ENCODE measurements at places on chromosomes 6 and 20.

DNA sequence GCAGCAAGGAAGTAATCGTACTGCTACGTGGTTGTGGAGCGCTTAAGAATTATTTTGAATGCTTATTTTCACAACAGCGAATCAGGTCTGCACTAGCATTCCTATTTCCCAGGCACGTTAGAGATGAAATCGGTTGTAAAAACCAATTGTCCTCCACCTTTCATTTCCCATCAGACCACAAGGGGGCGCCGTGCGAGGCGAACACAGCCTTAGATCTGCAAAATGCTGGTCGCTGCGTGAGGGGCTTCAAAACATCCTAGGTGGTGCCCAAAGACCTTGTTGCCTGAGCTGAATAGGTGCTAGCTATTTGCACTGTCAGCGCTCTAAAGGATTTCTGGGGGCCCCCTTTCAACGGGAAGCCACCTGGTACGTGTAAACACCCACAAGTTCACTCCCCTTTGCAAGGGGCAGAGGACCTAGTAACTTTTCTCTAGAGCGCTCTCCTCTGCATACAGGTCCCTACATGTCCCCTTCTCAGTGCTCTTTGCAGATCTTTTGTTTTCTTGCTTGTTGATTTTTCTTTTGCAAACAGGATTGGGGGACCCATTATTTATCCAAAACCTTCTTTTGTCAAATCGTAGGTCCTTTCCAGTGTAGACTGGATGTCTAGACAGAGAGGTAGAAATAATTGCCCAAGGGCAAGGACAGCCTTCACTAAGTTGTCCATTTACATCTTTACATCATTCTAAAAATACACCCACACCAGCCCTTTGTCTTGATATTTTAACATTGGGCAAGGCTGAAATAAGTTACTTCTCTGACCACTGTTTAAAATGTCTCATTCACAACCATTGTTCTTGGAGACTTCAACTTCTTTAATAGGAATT lies 59.8 kb downstream of the NEDD9 start:
- H3K27me3 ChIP-seq: no peaks in the 10 kb centered on the region
- H3K4me3 ChIP-seq: no peak overlapping the region
- H3K36me3 ChIP-seq: no peaks in the 10 kb centered on the region
- H3K27ac ChIP-seq: no peak overlapping the region
- no peaks in the 10 kb centered on the region for H3K4me1 ChIP-seq

- no peak for DNase-seq
- no peaks in the 10 kb centered on the region for H3K36me3 ChIP-seq
- H3K27ac ChIP-seq: no peak overlapping the region
- H3K4me3 ChIP-seq: no peak overlapping the region
These were observed 47.3 kb upstream of the TNFAIP3 start for GRCh38 chr6:137819740-137820139.

- DNase-seq: no peak
- H3K36me3 ChIP-seq: no peaks in the 10 kb centered on the region
- H3K4me1 ChIP-seq: no peaks in the 10 kb centered on the region
- H3K27ac ChIP-seq: no peak overlapping the region
These were observed 50.2 kb upstream of the REV3L start for GRCh38 chr6:111533087-111533784.

DNA sequence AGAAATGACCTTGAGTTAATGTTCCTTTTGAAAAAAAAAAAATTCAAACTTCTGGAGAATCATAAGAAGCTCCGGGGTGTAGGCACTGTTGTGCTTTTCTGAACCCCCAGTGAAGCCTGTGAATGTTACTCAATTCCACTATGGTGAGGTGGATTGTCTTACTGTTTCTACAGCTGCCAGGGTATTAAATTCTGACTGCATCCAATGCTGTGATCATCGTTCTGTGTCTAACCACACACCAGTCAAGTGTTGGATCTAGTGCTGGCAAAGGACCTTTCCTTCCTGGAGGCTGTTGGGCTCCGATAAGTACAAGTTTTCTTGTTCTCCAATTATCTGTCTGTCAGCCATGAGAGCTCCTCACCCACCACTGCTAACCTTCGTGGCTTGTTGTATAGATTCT lies 162.0 kb upstream of the EPHA7 start:
- DNase-seq: no peak
- no peaks in the 10 kb centered on the region for H3K4me1 ChIP-seq
- no peaks in the 10 kb centered on the region for H3K27me3 ChIP-seq
- no peak overlapping the region for H3K4me3 ChIP-seq
- H3K36me3 ChIP-seq: no peaks in the 10 kb centered on the region
- H3K27ac ChIP-seq: no peak overlapping the region

GRCh38 chr20:58655328-58656107 lies 4.4 kb downstream of the STX16 start:
- H3K4me3 ChIP-seq: no peak overlapping the region
- peaks cover 18% of the 10 kb centered on the region for H3K36me3 ChIP-seq
- no peak for DNase-seq

DNA sequence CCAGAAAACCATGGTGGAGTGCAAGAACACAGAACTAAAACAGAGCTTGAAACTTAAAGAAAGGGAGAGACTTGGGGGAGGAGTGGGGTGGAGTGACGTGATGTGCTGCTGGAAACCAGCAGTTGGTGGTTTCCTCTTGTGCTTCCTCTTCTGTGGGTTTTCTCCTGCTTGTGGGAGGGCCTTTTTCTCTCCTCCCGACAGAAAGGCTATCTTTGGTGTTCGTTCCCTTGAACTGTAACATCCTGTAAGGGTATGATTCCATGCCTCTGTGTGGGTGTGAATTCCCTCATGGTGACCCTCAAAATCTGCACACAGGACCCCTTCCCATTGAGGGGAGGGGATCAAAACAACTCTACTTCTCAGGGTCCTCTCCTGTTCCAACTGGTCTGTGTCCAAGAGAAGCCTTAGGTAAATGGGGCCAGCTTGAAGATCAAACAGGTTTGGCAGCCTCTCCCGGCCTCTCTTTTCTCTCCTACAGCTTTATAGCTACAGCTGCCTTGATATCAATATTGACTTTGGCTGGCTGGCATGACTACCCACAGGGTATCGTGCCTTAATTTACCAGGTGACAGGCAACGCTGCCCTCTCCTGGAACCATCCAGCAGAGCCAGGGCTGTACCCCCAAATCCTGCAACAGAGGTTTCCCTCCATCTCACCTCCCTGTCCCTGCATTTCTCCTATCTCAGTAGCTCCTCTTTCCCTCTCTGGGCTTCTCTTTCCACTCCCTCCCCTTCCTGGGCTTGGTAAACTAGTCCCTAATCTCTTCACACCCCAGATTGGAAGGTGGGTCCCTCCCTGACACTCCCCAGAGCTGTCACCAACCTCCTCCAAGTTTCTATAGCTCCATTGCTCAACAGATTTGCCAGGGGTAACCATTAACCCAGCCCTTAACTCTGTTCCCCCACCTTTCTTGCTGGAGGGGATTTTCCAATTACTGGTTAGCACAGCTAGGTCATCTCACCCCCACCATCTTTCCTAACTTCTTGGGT lies 1.5 kb upstream of the MSH5 start:
- no peaks in the 10 kb centered on the region for H3K27me3 ChIP-seq
- H3K4me1 ChIP-seq: peaks cover 44% of the 10 kb centered on the region
- peak; percentile 78 for DNase-seq
- H3K36me3 ChIP-seq: peaks cover 22% of the 10 kb centered on the region
- H3K4me3 ChIP-seq: peak overlapping the region; percentile 44
- H3K27ac ChIP-seq: peak overlapping the region; percentile 79

DNA sequence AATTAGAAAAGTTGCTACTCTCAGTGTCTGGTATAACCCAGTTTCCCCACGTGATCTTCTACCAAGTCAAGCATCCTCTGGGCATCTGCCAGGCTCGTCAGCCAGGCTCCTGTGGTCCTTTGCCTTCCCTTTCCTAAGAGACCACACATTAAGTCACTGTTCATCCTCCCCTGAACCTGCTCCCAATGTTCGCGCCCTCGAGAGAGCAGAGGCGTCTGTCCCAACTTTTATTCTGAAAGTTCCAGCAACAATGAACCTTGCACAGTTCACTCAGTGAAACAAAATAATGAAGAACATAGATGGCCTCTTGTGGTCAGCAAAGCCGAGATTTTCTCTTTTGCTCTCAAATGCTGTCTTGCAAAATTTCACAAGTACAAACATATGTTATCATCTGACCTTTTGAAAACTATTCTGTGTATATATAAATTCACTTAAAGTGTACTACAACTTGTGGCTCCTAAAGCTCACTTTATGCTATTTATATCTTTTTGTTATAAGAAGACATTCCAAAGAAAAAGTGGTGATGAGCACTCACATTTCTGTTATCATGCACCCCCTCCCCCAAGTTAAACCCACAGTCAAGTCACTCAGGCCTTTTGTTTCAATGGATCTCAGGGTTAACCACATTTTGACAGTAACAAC lies 39.2 kb upstream of the NHSL1 start:
- H3K4me1 ChIP-seq: no peaks in the 10 kb centered on the region
- H3K4me3 ChIP-seq: no peak overlapping the region
- no peak overlapping the region for H3K27ac ChIP-seq
- H3K27me3 ChIP-seq: no peaks in the 10 kb centered on the region
- DNase-seq: no peak

DNA sequence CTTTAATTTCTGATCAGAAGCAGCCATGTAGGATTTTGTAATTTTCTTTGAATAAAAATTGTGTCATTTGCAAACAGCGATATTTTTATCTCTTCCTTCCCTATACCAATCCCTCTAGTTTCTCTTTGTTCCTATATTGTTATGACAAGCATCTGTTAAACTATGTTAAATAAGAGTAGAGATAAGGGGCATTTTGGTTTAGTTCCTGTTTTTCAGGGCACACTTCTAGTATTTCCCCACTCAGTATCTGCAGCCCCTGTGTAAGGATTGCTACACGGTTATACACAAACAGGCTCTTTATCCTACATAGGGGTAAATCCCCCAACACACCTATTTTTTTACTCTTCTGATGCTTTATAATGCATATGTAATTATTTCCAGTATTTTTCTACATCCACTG lies 42.1 kb downstream of the TRERF1 start:
- DNase-seq: no peak
- no peaks in the 10 kb centered on the region for H3K36me3 ChIP-seq
- H3K4me1 ChIP-seq: peaks cover 32% of the 10 kb centered on the region
- H3K4me3 ChIP-seq: no peak overlapping the region
- H3K27me3 ChIP-seq: no peaks in the 10 kb centered on the region

GRCh38 chr6:169248521-169248971 lies 5.1 kb downstream of the THBS2 start:
- peaks cover 57% of the 10 kb centered on the region for H3K27me3 ChIP-seq
- H3K27ac ChIP-seq: no peak overlapping the region
- H3K36me3 ChIP-seq: no peaks in the 10 kb centered on the region
- H3K4me1 ChIP-seq: no peaks in the 10 kb centered on the region
- no peak overlapping the region for H3K4me3 ChIP-seq
- no peak for DNase-seq

DNA sequence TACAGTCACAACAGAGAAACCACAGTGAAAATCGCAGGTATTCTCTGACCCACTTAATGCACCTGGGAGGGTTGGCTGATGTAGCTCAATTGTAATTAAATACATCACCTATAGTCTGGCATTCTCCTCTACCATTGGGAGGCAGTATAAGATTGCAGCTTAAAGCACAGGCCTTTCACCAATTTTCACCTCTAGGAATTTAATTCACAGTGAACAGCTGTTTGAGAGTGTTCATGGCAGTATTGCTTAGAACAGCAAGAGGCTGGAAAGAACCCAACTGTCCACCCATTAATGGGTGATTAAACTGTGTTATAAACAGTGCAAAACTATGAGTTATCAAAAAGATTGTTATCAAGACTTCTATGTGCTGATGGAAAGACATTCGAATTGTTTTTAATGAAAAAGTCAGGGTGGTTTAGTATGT lies 2.0 kb downstream of the EDEM2 start:
- H3K27ac ChIP-seq: no peak overlapping the region
- H3K36me3 ChIP-seq: 0 out of 2 replicates have a peak, but pooled peaks cover 5% of the 10 kb centered on the region
- peaks cover 14% of the 10 kb centered on the region for H3K4me1 ChIP-seq
- H3K4me3 ChIP-seq: no peak overlapping the region
- peak; percentile 14 for DNase-seq

DNA sequence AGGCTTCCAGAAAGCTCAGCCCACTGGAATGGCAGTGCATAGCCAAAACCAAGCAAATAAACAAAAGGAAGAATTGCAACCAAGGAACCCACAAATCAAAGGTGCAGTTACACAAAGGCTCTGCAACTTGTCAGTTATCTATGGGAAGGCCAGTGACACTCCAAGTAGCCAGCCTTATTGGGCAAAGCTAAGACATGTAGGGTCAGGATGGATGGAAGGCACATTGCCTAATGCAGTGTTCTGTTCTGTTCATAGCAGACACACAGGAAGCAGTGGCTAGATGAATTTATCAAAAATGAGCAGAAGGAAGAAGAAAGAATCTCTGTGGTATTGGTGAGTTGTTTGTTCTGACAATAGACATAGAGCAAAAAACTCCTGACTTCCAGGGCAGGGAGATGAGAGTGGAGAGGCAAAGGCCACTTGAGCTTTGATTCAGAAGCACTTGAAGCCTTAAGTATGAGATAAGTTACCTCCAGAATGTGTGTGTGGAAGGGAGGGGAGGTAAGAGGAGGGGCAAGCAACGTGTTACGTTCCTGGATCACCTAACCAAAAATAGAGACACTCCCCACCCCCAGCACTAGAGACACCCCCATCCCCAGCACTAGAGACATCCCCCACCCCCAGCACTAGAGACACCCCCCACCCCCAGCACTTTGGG lies 57.9 kb upstream of the AKAP12 start:
- H3K36me3 ChIP-seq: no peaks in the 10 kb centered on the region
- H3K4me1 ChIP-seq: no peaks in the 10 kb centered on the region
- H3K27me3 ChIP-seq: no peaks in the 10 kb centered on the region
- DNase-seq: no peak
- H3K27ac ChIP-seq: no peak overlapping the region
- no peak overlapping the region for H3K4me3 ChIP-seq

DNA sequence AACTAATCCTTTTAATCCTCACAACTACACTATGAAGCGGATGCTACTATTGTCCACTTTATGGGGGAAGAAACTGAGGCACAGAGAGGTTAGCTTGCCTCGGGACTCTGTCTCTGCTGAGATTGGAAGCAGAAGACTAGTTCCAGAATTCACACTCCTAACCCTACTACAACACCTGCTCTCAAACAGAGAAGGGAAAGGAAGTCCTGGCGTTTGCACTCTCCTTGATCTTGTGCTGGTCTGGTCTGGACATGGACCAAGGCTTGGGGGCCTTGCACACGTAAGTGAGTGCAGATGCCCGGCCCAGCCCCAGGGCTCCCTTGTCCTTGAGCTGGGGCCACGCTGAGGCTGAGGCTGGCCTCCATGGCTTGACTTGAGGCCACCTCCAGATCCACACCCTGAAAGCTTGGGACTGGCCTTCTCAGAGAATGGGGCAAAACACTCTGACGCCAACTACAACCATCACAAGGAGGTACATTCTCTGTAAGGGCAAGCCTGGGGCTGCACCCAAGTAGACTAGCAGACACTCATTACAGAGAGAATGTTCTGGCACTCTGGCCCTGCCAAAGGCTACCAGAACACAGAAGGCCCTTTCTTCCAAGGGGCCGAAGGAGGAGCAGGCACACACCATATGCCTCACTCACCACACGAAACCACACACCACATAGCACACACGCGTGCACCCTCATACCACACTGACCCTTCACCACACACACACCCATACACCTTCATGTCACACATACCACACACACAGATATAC lies 33.3 kb upstream of the EZR start:
- H3K4me3 ChIP-seq: peak overlapping the region; percentile 51
- DNase-seq: no peak
- H3K27ac ChIP-seq: peak overlapping the region; percentile 99
- peaks cover 93% of the 10 kb centered on the region for H3K4me1 ChIP-seq
- H3K27me3 ChIP-seq: no peaks in the 10 kb centered on the region

- no peak overlapping the region for H3K4me3 ChIP-seq
- no peak for DNase-seq
- H3K27ac ChIP-seq: no peak overlapping the region
- no peaks in the 10 kb centered on the region for H3K36me3 ChIP-seq
These were observed 389.3 kb downstream of the HDGFL1 start for GRCh38 chr6:22958677-22959076.
